ENCODE measurements at places on chromosomes 7 and 10.

DNA sequence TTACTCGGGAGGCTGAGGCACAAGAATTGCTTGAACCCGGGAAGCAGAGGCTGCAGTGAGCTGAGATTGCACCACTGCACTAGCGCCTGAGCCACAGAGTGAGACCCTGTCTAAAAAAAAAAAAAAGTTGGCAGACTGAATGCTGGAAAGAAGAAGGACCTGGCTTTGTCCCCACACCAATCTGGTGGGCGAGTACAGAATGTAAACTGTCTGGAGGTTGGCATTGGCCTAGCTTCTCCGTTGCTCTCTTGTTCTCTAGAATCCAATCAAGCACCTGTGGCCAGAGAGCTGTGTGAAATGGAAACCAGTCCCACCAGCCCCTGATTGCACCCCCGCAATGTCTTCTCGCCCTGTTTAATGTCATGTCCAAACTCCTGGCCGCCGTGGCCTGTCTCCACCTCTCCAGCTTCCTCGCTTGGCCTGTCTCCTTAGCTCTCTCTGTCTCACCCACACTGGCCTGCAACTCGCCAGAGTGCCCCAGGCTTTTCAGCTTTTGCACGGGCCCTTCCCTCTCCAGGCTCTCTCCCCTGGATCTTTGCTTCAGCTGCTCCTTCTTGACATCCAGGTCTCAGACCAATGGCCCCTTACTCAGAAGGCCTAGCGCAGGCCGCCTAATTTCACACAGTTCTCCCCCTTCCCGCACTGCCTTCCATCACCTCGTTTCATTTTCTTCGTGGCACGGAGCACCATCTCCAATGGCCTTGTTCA lies 670 bp upstream of the AGK start:
- DNase-seq, result peak; percentile 34

DNA sequence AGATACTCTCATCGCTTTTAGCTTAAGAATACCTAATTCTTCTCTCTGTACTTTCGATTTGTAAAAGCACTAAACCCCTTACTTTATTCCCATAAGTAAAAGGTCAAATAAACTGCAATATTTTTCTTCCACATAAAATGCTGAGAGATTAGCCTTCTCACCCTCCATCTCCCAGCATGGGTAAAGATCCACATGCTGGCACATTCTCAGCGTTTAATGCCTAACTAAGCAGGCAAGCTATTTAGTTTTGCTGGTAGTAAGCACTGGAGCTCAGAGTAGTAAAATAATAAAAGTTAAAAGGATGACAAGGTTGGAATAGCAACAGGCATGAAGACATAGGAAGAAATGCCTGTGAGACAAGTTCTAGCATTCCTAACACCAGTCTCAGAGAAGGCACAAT lies 65.9 kb upstream of the NEBL start:
- DNase-seq, result no peak

DNA sequence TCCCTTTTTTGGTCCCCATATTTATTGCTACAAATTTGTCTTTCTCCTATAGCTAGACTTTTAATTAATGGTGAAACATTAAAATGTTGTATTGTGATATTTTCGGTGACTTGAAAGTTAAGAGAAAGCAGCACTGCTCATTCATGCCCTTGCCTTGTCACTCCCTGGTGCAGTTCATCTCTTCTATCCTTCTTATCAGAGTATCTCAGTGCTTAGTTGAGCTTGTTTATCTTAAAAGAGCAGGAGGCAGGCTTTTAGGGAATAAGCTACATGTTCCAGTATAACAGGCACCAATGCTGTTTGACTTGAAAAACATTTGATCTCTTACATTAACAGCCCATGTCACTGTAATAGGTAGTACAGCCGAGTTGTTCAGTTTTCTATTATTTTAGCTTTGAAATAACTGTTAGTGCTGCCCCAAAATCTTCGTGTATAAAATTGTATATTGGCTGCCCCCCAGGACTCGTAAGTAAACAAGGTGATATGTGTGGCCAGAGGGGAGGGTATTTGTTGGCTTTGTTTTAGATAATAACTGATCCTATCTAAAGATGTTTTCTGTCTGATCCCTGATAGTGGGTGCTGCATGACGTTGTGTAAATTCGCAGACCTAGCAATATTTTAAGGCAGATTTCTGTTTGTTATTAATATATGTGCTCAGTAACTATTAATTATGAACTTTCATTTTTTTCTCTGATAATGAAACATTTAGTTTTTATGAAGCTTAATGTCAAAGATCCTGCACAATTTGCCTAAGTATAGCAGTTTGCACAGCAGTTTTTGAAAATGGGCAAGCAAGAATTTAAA lies 96.5 kb downstream of the BTRC start:
- no peak for DNase-seq

DNA sequence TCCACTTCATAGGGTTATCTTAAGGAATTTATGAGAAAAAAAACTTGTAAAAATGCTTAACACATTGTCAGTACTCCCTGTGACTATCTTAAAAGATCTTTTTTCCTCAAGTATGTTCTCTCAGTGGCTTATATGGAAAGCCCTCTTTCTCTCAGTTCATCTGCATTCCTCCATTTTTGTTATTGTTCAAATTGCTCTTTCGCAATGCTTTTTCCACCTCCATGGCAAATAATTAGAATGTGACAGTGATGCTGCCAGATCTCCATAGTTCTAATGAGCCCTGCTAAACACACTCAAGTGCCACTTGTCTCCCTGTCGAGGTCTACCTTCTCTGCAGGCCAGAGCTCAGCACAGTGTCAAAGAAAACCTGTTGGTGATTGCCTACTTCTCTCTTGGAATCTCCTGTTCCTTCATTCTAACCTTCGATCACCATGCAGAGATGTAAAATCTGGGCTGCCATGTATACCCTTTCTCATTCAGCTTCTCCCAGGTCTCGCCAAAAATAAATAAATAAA lies 37.2 kb upstream of the ABCB5 start:
- no peak for DNase-seq

GRCh38 chr10:24901686-24902399 lies 50.6 kb downstream of the PRTFDC1 start:
- DNase-seq, result peak; percentile 4

DNA sequence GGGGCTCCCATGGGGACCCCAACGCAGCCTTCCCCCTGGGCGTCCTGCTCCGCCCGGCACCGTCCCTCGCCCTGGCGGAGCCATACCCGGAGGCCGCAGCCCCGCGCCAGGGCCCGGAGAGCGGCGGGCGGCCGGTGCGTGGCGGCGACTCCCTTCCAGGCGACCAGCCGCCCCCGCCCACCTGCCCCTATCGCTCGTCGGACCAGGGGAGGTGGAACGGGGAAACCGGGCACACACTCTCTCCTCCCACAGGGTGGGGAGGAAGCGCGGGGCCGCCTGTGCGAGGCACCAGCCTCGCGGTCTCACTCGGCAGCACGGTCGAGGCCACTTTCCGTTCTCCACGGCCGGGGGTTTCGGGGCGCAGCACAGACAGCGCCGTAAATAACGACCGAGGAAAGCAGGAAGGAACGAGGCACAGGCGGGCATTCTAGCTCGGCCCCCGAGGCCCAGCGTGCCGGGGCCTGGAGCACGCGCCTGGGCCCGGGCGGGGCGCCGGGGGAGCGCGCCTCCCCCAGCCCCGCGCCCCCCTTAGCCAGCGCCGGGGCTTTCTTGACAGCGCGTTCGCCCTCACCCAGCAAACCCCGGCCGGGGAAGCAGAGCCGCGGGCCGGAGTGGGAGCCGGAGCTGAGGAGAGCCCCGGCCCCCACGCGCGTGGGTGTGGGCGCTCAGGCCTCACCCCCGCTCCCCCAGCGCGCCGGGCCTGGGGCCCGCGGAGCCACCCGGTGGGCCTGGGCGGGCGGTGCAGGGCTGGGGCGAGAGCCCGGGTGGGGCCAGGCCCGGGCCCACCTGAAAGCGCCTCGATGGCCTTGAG lies 936 bp downstream of the IGF2BP3 start:
- no peak for DNase-seq

GRCh38 chr10:84493361-84493760 lies 165.0 kb downstream of the CCSER2 start:
- no peak for DNase-seq

DNA sequence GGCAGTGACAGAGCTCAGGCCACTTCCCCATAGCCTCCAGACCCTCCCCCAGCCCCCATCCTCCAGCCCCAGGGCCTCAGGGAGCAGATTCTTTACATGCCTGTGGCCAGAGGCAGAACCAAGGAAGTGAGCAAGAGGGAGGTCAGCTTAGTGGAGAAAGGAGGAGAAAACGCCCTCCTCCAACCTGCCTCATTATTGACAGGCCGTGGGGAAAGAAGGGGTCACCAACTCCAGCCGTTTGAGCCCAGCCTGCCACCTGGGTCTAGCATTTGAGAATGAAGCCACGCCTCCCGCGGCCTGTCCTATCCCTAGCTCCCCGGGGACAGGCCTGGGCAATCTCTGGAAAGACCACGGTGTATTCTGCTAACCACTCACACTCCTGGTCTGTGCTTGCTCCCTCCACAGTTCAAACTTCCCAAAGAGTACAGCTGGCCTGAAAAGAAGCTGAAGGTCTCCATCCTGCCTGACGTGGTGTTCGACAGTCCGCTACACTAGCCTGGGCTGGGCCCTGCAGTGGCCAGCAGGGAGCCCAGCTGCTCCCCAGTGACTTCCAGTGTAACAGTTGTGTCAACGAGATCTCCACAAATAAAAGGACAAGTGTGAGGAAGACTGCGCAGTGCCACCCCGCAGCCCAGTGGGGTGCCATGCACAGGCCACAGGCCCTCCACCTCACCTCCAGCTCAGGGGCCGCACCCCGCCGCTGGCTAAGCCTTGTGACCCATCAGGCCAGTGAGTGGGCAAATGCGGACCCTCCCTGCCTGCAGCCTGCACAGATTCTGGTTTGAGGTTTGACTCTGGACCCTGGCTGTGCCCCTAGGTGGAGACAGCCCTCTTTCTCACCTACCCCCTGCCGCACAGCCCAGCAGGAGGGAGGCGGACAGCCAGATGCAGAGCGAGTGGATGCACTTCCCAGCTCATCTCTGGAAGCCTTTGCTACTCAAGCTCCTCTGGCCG lies 14.3 kb upstream of the TRIM8 start:
- DNase-seq, result no peak

- DNase-seq, result no peak
Observed at GRCh38 chr7:121689749-121690148, 183.2 kb upstream of the PTPRZ1 start.

DNA sequence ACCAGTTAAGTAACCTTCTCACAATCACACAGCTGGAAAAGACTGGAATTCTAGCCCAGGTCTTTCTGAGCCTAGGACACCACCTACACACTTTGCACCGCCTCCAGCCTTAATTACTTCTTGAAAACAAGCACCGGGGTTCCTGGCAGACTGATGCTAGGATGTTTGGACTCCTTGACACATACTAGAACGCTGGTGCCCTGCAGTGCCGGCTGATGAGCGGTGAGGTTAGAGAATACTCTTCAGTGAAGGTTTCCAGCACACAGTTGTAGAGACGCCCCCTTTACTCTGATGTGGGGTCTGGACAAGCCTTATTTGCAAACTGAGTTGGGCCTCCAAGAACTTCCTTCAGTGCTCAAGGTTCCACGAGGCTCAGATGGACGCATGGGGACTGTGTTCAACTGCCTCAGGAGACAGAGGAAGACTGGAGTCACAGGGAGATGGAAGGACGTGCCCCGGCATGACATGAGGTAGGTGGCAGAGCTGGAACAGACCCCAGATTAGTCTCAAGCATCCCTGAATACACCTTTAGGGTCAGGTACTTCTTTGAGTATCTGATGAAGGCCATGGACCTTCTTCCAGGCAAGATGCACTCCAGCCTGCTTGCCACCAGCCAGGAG lies 89.6 kb downstream of the COBL start:
- DNase-seq, result no peak

GRCh38 chr10:116316503-116316902 lies 7.7 kb upstream of the CCDC172 start:
- no peak for DNase-seq

DNA sequence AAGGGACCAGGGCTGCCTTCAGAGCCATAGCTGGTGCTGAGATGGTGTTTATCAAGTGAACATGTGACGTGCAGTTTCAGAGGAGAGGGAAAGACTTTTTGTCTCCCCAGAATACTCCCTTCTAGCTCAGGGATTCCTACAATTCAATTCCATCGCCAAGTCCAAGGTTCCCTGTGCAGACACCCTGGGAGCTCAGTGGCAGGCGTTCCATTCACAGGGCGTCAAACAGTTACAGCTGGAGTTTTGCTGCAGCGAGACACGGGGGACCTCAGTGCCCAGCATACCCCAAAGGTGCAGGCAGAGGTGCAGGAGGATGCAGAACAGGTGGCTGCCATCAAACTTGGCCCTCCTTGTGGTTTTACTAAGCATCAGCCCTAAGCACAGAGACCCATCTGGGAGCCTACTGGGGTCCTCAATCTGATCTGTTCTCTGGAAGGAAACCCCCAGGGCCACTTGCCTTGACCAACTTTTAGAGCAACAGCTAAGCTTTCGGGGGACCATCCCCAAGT lies 846 bp upstream of the CALML5 start:
- no peak for DNase-seq

DNA sequence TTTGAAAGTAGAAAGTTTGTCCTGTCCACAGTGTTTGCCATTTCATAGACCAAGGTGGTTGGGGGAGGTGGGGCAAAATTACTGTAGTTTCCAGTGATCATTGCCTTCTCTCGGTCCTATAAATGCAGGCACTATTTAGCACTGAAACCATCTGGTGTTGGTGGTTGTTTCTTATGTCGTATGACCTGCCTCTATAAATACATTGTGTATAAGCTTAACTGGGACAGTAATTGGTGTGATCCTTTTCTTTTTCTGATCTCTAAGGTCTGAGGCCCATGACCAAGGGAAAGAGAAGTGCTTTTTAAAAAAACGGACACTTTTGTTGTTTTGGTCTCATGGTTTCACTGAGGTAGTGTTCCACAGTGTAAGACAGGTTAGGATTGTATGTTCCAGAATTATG lies 63.1 kb downstream of the AUTS2 start:
- no peak for DNase-seq

DNA sequence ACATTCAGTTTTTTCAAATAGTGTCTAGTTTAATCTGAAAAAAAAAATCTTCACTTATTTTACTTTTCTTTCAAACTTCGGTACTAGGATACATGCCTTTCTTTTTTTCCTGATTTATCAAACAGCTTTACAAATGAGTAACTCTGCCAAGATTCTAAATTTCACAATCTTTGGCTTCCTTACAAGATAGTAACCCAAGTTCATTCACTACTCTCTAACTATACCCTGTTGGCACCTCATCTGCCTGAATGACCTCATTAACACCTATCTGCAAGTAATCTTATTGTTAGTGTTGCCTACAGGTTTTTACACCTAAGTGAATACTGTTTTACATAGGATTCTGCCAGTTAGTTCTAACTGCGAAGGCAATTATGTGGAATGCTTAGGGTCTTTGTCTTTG lies 159.8 kb downstream of the FOXP2 start:
- no peak for DNase-seq

- no peak for DNase-seq
Observed at GRCh38 chr10:120229641-120230040, 227.4 kb upstream of the PLPP4 start.

- DNase-seq, result no peak
Observed at GRCh38 chr7:15678653-15679052, 7.8 kb downstream of the MEOX2 start.

DNA sequence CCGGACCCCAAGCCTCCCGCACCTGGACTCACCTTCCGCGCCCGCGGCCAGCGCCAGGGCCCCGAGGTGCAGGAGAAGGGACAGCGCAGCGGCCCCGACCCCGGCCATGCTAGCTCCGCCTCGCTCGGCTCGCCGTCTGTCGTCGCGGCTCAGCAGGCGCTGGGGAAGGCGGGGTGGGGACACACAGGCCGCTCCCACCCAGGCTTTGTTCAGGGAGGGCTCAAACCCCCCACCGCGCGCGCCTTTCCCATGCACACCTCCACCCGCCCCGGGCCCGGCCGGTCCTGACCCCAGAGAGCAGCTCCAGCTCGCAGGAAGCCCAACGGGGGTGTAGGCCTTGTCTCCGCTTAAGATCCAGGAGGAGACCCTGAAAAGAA lies at the start of gene KCP:
Gene KCP (minus strand): TSS at position 141 of the 377 bp plus-strand sequence. CDS start 33 bp downstream, at position 108.
- no peak for DNase-seq

GRCh38 chr7:152780935-152781334 lies 21.4 kb downstream of the ACTR3B start:
- DNase-seq, result no peak

Data from nucleus accumbens (tissue), 56 donors.